H4 (cell line): ENCODE measurements at places on chromosomes 13 and 19. TPM values are rescaled to one million over a fixed set of nuclear protein-coding genes. Genes with fewer than 3 reads are reported as not detected.
A peak's percentile ranks its signal among the peaks of the same experiment; 100 is the strongest.

GRCh38 chr19:2282062-2282861 is at the start of gene PEAK3:
Gene PEAK3 (minus strand): TSS chr19:2282175. CDS start chr19:2280931, 1,244 bp downstream.
- no peak for DNase-seq

The FAM216B gene
- total RNA-seq: not detected in 2 replicates

- no peak for DNase-seq
Observed at GRCh38 chr19:1383017-1383311, 743 bp upstream of the NDUFS7 start.

The TECR gene
- 80.7 and 124 TPM in 2 replicates for total RNA-seq

- DNase-seq: no peak
Observed at GRCh38 chr13:27242702-27243101, 8.7 kb upstream of the RPL21 start.

- DNase-seq: no peak
Observed at GRCh38 chr13:104657196-104657595, 1591.0 kb upstream of the SLC10A2 start.

DNA sequence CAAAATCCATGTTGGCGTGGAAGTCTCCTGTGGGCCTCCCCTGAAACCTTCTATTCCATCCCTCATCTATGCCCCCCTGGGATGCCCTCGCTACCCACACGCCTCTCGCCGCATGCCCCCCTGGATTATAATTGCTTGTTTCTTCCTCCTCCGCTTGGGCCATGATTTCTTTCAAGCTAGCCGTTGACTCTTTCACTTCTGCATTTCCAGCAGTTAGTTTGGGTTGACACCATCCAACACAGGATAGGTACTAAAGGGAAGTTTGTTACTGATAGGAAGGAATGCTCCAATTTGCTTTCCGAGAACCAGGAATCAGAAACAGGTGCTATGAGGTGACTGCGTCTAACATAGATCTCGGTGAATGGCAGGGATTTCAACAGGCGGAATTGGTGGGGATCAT is 7.7 kb upstream of the SLC25A15 start:
- DNase-seq: no peak

- no peak for DNase-seq
Observed at GRCh38 chr13:74871369-74872070, 610.4 kb downstream of the TBC1D4 start.

- peak; percentile 15 for DNase-seq
Observed at GRCh38 chr19:55153652-55154264, 3.8 kb downstream of the TNNI3 start.

The TMPRSS9 gene
- 0.45 TPM in 1 of 2 replicates, not detected in the other for total RNA-seq

The MEDAG gene
- total RNA-seq: not detected in 2 replicates

The ZNF541 gene
- not detected in 2 replicates for total RNA-seq

DNA sequence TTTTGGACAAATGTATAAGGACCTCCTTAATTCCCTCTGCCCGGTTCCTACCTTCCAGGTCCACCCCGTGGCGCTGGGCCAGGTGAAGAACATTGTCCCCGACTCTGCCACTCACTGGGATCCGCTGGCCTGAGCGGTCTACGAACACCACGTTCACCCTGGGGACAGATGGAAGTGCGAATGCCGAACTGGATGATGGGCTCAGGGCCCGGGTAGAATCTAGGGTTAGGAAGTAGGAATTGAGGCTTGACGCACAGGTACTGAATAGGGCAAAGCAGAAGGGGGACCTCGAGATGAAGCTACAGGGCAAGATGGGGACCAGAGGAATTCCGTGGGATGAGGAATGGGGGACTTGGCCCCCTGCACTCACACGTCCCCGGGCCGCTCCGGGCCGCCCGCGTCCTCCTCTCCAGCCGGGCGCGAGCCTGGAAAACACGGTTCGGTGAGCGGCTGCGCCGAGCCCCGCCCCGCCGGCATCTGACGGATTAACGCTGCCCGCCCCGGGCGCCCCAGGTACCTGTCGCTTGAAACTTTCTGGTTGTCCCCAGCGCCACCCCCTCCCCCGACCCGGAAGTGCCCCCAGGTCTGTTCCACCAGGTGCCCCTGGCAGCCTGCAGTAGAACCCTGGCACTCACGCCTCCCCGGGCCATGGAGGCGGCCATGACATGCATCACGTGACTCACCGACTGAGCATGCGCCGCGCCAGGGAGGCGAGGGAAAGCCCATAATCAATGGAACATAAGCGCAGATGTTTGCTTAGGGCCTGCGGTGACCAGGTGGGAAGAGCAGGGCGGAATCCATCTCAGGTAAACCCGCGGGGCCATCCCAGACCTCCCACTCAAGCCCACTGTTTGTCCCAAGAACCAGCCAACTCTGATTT is at the start of gene FDX2:
Gene FDX2 (minus strand): TSS at position 681 of the 880 bp plus-strand sequence. CDS start 19 bp downstream, at position 662.
- DNase-seq: peak; percentile 76

The SERP2 gene
- not detected in 2 replicates for total RNA-seq

The PRR19 gene
- total RNA-seq: 0.16 and 1.4 TPM in 2 replicates

- DNase-seq: no peak
Observed at GRCh38 chr19:12521996-12522395, 29.3 kb downstream of the ZNF564 start.
